Amygdala (tissue), 56 donors: ENCODE measurements at places on chromosomes 5 and 9.

- no peak for DNase-seq
Observed at GRCh38 chr5:42948961-42949347, 91.2 kb downstream of the ANXA2R start.

- DNase-seq = no peak
Observed at GRCh38 chr5:1329111-1329579, 15.8 kb downstream of the CLPTM1L start.

- no peak for DNase-seq
Observed at GRCh38 chr5:96256795-96257470, 176.1 kb downstream of the PCSK1 start.

DNA sequence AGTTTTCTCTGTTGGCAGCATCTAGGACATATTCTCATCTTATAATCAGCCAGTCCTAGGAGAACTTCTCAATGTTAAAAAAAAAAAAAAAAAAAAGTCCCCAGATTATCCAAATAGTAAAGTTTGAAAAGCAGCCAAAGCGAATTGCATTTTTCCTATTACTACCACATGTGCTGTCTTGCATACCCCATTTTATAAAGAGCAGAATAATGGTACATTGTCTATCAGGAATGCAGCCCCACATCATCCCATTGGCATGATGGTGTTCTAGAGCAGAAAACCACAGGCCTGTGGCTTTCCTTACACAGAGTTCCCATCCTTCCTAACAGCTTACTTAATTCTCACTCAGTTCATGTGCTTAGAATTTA is 381.6 kb downstream of the TMEM38B start:
- DNase-seq = no peak

- no peak for DNase-seq
Observed at GRCh38 chr9:25684321-25684720, 6.1 kb upstream of the TUSC1 start.

GRCh38 chr5:156181656-156182055 is 145.3 kb upstream of the SGCD start:
- no peak for DNase-seq

- DNase-seq = no peak
Observed at GRCh38 chr9:36787709-36788108, 215.0 kb downstream of the MELK start.

DNA sequence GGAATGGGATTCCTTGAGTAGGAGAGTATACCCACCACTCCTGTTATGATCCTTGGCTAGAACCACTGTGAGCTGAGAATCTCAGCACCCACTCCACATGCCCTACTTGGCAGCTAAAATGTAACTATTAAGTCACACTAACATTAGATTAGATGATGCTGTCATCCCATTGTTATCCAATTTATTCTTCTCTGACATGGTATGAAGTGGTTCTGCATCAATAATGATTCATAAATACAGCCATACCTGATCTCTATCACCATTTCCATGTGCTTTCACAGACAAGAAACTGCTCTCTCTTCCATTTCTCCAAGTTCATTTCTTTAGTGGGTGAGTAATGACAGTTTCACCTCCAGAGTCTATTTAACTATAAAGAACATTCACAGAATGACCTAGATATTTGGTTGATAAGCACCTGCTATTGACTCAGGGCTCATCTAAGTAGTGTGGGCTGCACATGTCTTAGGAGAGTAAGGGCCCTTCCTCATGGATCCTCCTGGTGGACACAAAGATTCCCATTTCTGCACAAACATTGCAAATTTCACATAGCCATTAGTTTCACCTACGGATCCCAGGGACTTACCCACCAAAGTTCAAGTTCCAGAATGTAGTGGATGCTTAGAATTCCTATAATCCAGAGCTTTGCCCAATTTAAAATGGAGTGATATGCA is 187.9 kb downstream of the EBF1 start:
- DNase-seq = no peak

DNA sequence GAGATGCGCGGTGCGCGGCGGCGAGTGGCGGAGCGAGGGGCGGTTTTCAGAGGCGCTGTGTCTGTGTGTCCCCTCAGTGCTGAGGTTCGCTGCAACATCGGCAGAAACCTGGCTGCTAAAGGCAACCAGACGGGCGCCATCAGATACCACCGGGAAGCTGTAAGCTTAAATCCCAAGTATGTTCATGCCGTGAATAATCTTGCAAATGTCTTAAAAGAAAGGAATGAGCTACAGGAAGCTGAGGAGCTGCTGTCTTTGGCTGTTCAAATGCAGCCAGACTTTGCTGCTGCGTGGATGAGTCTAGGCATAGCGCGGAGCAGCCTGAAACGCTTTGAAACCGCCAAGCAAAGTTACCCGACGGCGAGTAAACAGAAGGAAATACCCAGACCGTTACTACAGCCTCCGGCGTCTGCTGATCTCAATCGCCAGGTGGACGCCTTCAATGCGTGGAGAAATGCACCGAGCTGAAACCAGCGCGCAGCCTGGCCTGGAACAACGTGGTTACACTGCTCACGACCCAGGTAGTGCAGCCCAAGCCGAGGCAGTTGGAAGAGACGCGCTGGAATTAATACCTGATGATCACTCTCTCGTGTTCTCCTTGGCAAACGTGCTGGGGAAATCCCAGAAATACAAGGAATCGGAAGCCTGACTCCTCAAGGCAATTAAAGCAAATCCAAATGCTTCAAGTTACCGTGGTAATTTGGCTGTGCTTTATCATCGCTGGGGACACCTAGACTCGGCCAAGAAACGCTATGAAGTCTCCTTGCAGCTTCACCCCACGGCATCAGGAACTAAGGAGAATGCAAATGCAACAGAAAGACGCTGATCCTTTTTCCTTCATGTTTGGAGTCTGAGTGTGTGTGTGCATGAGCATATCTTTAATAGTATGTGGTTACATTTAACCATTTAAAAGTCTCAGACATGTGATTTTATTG is 15.9 kb downstream of the OR2V1 start:
- DNase-seq = no peak

GRCh38 chr5:137146402-137146890 is 352.7 kb downstream of the SPOCK1 start:
- no peak for DNase-seq

DNA sequence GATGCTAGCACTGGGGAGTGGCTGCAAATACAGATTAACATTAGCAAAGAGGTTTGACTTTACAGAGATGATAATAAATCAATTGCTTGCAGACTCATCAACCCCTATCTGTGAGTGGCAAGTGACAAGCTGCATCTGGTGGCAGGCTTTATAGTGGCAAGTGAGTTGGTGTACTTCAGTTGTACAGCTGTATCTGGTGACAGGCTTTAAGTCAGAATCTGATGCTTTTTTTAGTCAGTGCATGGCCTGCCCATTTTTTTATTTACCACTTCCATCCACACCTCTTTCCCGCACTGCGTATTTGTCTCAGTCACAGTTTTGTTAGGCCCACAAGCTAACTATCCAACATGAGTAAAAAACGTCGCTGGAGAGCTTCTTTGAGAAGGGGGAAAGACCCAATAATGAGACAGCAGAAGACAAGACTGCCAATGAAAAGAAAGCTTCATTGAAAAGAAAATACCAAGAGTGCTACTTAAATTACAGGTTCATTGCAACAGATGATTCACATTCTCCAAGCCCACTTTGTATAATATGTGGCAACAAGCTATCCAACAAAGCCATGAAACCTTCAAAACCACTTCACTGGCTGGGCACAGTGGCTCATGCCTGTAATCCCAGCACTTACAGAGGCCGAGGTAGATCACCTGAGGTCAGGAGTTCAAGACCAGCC is 23.1 kb downstream of the ANP32B start:
- DNase-seq = no peak

DNA sequence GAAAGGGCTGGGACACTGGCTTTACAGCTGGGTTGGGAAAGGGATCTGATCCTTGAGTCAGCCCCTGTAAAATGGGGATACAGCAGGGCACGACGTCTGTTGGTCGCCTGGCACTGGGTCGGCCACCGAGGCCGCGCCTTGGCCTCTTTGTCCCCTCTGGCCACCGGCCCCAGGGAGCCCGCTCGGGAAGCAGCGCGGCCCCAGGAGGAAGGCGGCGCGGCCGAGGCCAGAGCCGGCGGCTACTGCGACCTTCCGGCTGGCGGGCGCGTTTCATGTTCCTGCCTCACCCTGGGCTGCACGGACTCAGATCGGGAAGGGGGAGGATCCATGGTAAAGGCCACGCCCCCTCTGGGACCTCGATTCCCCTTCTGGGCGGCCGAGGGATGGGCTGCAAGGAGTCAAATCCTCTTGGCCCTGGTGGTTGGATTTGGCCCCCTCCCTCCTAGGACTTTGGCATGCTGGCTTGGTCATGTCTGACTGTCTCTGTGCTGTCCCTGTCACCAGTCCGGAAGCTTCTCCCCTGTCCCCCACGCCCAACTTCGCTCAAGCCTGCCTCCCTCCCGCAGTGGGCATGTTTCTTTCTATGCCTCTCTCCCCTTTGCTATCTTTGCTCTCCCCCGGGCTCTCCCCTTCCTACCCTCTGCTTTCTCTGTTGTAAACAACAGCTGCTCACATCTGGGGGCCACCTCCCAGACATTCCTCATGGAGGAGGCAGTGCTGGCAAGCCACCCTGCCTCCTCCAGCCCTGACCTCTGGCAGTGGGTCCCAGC is 25.8 kb downstream of the FPGS start:
- peak; percentile 18 for DNase-seq

GRCh38 chr5:147659166-147659929 is 123.2 kb downstream of the JAKMIP2 start:
- no peak for DNase-seq

DNA sequence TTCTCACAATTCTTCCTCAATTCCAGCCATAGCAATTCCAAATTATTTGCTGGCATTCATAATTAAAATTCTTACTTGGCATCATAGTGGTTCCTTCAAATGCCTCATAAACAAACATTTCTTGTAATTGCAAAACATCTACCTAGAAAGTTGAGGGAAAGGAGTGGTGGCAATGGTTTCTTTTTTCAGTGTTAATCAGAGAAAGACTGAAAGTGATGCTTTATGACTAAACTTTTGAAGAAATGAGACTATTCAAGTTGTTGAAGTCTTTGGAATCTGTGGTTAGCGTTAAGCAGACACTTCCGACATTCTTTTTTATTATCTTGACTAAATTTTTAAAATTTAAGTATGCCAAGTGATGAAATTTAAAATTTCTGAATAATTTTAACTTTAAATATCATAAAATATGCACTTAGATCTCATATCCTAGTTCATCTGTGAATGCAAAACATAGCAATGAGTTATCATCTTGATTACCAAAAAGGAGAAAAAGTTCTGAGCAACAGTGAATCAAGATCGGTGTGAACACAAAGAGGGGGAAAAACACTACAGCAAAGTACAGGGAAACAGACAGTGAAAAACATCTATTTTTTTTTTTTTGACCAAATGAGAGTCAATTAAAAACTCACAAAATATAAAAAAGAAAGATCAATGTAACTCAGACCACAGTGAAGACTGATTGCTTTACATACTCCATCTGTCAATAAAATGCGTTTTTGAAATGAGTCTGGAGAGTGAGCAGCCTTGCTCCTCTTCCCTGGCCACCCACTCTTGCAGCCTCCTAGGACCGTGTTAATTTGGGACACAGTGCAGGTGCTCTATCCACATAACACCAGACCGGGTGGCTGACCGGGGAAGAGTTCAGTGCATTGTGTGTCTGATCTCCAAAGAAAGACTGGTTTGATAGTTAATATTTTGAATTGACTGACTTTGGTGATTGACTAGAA is 20.6 kb upstream of the IL7R start:
- DNase-seq = no peak

GRCh38 chr9:2478421-2478820 is 143.2 kb upstream of the VLDLR start:
- no peak for DNase-seq

GRCh38 chr5:26948921-26949320 is 89.5 kb downstream of the CDH9 start:
- DNase-seq = no peak

- no peak for DNase-seq
Observed at GRCh38 chr5:180790020-180790419, 12.6 kb downstream of the MGAT1 start.

DNA sequence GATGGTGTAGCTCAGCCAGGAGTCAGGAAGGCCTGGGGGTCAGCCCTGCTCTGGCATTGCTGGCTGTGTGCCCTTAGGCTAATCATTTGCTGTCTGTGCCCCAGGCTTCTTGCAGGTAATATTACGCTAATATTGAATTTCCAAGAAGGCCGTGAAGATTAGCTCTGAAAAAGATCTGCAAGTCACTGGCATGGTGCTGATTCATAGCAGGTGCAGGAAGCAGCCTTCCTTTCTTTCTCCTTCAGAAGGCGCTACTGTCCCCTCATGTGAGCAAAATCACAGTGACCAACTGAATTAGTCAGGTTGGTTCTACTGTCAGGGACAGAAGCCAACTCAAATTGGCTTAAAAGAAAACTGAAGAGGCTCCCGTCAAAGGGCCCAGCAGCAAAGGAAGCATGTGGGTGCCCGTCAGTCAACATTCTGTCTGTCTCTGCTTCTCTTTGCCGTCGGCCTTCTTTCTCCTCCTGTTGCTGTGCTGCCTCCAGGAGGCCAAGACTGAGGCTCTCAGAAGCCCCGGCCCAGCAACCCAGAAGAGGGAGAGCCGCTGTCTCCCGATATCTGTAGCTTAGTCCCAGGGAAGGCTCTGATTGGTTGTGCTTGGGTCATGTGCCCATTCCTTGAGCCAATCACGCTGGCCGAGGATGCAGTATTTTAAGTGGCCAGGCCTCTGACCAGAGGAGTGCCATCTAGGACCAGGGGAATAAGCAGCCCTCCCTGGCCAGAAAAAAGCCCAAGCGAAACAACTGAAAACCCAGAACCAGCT is 67.8 kb upstream of the NEURL1B start:
- no peak for DNase-seq

GRCh38 chr5:41334758-41335157 is 121.4 kb upstream of the C6 start:
- peak; percentile 21 for DNase-seq

GRCh38 chr5:73135429-73136054 is 15.2 kb downstream of the TMEM171 start:
- no peak for DNase-seq

GRCh38 chr9:121694600-121694999 is 43.2 kb downstream of the DAB2IP start:
- DNase-seq = no peak

GRCh38 chr5:35143841-35144240 is 86.4 kb downstream of the PRLR start:
- no peak for DNase-seq

GRCh38 chr9:69223605-69224004 is 49.5 kb downstream of the TJP2 start:
- DNase-seq = no peak

DNA sequence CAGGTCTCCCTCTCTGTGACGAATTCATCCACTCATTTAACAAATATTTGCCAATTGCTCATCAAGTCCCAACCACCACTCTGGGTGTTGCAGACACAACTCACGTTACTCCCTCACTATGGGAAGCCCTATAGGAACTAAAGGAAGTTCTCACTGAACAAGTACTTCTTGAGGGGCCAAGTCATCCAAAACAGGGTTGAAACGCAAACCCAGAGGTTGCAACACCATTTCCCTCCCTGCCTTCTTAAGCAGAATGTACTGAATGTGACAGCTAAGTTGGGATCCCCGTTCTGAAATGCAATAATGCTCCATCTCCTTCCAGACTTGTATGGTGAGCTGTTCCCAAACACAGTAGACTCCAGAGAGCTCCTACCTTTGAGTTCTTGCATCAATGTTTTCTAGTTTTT is 34.3 kb downstream of the EPB41L4B start:
- DNase-seq = no peak
